ENCODE measurements at places on chromosomes 16 and 17.

- DNase-seq: no peak
Measured at GRCh38 chr16:920717-921116, 50.1 kb downstream of the LMF1 start.

- no peak for DNase-seq
Measured at GRCh38 chr17:1190751-1191331, 11.1 kb upstream of the ABR start.

DNA sequence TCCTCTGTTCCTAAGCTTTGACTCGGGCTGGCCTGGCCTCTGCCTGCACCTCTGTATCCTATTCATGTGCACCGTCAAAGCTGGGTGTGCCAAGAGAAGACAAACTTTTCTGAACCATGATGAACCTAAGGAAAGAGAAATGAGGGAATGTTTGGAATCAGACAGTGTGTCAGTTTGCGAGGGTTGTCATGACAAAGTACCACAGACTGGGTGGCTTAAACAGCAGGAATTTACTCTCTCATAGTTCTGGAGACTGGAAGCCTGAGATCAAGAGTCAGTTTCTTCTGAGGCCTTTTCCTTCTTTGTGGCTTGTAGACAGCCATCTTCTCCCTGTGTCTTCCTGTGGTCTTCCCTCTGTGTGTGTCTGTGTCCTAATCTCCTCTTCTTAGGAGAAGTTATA, 129.0 kb downstream of the KATNIP start:
- DNase-seq: no peak

GRCh38 chr17:57130708-57131461, 45.8 kb downstream of the AKAP1 start:
- DNase-seq: peak; percentile 69

Measured in stimulated activated CD8-positive, alpha-beta memory T cell treated with anti-CD3 and anti-CD28 coated beads, Interleukin-7, amount 100 ng/mL, for 24 hours (primary cell).